ENCODE measurements at places on chromosomes 4 and X.

DNA sequence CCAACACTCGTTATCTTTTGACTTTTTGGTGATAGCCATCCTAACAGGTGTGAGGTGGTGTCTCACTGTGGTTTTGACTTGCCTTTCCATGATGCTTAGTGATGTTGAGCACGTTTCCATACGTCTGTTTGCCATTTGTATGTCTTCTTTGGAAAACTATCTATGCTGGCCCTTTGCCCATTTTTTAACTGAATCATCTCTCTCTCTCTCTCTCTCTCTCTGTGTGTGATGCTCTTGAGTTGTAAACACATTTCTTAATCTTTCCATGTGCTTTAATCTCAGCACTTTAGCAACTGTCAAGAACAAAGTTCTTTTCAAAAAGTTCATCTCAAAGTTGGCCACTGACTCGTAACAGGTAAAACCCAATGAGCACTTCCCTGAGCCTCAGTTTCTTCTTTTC lies 10.5 kb downstream of the SORBS2 start:
- DNase-seq, result no peak

GRCh38 chrX:84064164-84064563 lies 123.8 kb downstream of the RPS6KA6 start:
- DNase-seq, result no peak

DNA sequence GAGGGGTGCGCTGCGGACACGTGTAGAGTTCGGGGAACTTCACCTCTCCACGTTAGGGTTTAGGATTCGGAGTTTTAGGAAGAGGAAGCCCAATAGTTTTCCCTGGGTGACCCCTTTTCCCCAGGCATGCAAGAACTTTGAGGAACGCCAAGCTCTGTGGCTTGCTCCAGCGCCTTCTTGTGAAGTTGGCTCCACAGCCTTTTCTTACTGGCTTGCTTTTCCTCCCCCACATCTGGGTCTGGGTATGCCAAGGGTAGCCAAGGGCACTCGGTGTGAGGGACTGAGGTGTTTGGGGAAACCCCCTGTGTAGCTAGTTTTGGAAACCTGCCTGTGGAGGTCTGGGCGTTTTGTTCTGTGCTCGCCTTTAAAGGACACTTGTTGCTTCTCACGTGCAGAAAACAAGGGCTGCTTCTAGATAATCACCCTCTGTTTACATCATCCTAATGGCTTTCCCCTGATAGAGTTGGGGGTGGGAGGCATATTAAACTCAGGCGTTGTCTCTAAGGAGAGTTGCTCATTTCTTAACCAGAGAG lies 746 bp downstream of the EDNRA start:
- DNase-seq, result no peak

GRCh38 chr4:4386736-4387392 lies at the start of gene NSG1:
NSG1 (plus strand) TSS chr4:4387102; CDS start chr4:4387630, 528 bp downstream.
- no peak for DNase-seq

- peak; percentile 85 for DNase-seq
Observed at GRCh38 chrX:10119399-10119990, 37.3 kb upstream of the CLCN4 start.

- no peak for DNase-seq
Observed at GRCh38 chr4:22093126-22093525, 144.6 kb upstream of the KCNIP4 start.

- DNase-seq, result no peak
Observed at GRCh38 chr4:81378386-81378785, 93.3 kb downstream of the RASGEF1B start.

DNA sequence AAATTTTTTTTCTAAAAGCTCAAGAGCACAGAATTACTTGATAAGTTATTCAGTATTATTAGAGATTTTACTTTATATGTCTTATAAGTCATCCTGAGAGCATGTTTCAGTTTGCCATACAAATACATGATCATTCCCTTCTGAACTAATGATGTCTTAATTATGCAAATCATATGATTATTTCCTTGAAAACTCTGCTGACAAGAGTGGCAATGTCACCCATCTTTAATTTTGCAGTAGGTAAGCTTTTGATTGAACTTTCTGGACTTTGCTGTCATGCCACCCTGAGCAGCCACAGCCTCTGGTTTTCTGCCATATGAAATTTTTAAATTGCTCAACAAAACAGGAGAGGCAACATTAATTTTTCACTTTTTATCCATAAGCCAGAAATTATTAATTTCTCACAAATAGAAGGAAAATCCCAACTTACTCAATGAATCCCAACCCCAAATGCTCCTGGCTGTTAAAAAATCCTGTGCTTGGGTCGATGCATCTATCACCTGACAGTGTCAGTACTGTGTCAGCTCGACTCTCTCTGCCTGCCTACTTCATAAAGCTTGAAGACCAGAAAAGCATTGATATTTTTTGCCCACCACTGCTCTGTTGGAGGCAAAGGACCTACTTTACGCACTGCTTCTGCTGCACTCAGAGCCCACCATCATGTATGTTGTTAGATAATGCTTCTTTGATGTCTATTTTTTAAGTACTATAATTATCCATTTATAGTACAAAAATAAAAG lies 11.6 kb upstream of the HADH start:
- DNase-seq, result no peak

- no peak for DNase-seq
Observed at GRCh38 chr4:5143306-5143861, 92.1 kb downstream of the STK32B start.

- no peak for DNase-seq
Observed at GRCh38 chr4:93788712-93789111, 39.8 kb upstream of the ATOH1 start.

DNA sequence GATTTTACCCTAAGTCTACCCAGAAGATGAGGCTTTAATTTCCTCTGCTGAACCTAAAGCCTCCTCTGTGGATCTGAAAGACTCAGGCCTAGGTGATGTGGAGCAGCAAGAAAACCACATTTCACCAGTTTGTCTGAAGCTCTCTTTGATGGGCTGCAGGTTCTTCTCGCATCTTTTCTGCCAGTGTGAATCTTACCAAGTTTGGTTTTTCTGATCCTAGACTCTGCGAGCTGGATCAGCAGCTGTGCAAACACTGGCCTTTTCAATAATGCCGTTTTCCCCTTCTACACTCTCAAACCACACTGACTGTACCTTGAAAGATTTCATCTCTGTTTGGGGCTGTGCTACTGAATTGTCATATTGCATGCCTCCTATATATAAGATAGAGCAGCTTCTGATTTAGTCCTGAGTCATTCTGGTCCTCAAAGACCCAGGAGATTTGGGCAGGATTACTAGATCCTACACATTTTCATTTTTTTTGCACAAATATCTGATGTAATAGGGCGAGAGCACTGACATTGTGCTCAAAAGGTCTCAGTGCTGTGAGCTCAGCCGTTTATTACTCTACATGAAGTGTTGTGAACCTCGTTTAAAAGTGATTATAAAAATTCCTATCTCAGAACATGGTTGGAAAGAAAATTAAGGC lies 133.6 kb upstream of the FAM9C start:
- DNase-seq, result no peak

DNA sequence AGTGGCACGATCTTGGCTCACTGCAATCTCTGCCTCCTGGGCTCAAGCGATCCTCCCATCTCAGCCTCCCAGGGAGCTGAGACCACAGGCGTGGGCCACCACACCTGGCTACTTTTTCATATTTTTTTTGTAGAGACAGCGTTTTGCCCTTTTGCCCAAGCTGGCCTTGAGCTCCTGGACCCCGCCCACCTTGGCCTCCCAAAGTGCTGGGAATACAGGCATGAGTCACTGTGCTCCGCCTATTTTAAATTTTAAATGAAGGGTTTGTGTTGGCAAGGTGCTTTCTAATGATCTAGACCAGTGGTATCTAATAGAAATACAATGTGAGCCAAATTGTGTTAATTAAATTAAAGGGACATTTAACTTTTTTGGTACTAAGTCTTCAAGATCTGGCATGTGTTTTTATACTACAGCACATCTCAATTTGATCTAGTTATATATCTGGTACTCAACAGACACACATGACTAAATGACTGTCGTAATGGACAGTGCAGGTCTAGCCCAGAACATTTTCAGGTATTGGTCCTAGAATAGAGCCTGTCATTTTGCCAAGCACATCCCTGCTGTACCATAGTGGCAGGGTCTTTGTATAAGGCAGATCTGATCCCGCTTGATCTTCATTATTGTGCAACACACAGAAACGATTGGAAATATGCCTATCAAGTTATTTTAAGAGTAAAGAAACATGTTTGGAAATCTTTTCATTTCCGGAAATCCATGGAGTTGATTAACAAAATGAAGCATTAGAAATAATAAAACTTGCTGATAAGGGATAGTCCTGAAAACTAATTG lies 7.3 kb downstream of the PGK1 start:
- DNase-seq, result no peak
